ENCODE measurements at places on chromosomes 1 and 21.

DNA sequence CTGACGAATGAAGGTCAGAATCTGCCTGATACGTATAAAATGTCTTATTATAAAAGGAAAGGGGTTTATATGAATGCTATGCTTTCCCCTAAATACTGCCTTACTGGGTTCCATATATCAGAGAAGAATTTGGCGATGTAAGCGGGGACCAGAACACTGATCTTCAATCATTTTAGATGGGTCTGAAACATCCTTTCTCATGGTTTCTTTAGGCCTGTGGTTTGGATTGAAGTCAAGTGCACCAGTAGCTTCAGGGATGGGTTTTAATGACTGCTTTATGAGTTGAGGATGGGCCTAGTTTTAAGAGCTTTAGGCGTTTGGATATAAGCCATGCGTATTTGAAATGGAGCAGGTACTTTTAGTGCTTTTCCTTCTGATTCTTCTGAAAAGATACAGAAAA, 6.9 kb downstream of the FMN2 start:
- DNase-seq, result no peak

DNA sequence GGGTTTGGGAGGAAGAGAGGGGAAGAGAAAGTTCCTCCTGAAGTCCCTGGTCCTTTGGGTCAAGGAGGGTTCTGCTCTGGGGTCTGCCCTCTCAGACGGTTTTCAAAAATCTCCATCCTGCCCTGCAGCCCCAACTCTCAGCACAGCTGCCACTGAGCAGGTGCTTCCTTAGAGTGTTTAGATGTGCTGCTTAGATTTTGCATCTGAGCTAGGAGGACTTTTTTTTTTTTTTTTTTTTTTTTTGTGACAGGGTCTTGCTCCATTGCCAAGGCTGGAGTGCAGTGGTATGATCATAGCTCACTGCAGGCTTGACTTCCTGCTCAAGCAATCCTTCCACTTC, 324.9 kb upstream of the POU3F1 start:
- DNase-seq, result no peak

DNA sequence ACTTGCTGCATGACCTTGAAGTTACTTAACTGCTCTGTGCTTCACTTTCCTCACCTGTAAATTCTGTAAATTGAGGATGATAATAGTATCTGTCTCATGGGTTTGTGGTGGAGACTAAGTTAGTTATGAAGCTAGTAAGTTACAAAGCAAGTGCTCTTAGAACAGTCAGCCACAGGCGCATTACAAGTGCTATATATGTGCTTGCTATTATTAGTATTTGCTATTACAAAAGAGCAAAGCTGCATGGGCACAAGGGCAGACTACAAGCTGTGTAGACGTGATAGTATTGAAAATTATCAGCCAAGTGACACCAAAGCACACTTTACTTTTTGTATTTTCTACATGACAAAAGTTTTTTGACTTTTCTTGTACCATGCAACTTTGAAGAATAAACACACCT, 150.9 kb upstream of the CTTNBP2NL start:
- DNase-seq, result no peak

GRCh38 chr1:74328851-74329250, 93.7 kb downstream of the TNNI3K start:
- DNase-seq, result no peak

DNA sequence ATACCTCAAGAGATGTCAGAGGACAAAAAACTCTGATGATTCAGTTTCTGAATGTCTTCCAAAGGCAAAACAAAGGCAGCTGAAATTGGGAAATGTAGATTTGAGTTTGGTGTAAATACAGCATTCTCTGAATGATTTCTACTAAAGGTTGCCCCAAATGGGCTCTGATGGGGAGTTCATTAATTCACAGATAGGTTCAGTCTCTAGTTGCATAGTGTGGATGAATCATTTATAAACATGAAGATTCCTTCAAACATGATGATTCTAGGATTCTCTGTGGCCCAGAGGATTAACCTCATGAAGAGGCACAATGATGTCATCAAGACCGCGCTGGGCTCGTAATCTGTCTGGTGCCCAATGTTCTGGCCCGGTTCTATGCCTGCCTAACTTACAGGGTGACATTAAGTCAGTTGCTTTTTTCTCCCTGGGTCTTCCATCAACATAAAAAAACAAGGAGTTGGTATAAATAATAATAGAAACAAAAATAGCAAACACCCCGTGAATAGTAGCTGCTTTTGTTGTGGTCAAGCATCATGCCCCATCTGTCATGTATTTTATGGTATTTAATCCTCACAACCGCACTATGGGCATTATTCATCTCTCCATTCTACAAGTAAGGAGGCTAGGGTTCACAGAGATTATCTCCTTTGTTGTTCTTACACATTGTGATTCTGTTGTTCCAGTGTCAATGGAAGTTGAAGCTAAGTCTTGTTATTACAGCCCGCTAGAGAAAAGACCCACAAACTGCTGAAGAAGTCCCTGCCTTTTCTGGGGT, 509.6 kb upstream of the USP24 start:
- no peak for DNase-seq

GRCh38 chr1:169110236-169110635, 3.7 kb downstream of the ATP1B1 start:
- DNase-seq, result no peak

GRCh38 chr1:167900907-167901306, 13.0 kb downstream of the ADCY10 start:
- no peak for DNase-seq

GRCh38 chr1:6819246-6820040, 34.2 kb downstream of the CAMTA1 start:
- no peak for DNase-seq

- DNase-seq, result no peak
These were observed 4.8 kb downstream of the CTH start for GRCh38 chr1:70415882-70416281.

DNA sequence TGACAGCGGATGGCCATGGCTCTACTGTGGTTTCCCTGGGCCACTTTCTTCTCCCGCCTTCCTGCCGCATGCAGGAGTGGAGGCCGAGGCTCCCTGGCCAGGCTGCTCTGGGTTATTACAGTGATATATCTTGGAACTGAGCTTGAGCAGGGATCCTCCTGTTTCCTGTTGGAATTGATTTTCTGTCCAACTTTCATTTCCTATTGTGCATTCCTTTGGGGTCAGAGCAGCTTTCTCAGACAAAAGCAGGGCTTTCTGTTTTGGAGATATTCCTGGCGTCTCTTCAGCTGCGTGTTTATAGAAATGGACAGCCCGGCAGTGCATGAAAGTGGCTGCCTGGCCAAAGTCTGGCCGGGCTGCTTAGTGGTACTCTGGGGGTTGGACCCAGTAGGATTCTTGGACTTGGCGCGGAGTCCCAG, 146.4 kb downstream of the KIF26B start:
- DNase-seq, result no peak

GRCh38 chr1:5225707-5226704, 571.6 kb downstream of the AJAP1 start:
- no peak for DNase-seq

DNA sequence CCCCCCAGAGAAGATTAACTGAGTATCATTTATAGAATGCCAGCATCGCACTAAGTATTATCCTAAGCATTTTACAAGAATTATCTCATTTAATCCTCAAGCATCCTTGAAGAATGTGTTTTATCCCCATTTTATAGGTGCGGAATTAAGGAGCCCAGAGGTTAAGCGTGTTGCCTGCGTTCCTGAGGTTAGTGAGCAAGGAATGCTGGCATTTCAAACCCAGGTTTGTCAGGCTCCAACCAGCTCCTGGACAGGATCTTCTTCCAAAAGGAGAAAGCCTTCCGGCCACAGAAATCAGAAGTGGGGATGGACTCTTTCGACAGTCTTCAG, 82.3 kb downstream of the SSBP3 start:
- no peak for DNase-seq

- no peak for DNase-seq
These were observed 45.9 kb downstream of the SLX9 start for GRCh38 chr21:44985441-44986401.
